ENCODE measurements at places on chromosomes 1 and 21.

DNA sequence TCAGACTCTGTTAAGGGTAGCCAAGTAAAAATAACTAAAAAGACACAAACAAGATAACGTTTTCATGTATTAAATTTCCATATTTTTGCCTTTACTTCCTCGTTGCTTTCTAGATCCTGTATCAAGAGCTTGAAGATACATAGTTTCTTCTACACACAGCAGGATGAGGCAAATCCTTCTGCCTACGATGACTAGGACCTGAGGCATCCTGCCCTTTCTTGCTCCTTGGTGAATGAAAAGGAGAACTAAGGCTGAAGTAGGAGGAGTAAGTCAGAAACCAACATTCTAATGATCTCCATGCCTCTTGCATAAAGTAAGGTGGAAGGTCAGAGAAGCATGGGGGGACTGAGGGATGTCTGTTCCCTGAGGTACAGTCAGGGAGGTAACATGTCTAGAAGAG, 102.6 kb downstream of the GPATCH2 start:
- no peak for DNase-seq

GRCh38 chr1:66773227-66773626, 21.0 kb downstream of the DYNLT5 start:
- DNase-seq, result no peak

DNA sequence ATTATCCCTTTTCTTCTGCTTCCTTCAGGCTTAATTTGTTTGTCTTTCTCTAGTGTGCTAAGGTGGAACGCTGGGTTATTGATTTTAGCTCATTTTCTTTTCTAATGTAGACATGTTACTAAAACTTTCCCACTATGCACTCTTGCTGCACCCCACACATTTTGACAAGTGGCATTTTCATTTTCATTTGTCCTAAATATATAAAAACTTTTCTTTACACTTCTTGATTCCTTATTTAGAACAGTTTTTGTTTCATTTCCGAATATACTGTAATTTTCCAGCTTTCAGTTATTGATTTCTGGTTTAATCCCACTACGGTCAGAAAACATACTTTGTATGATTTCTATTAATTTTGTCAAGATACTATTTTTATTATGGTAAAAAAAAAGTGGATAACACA, 25.3 kb downstream of the SH3BP5L start:
- no peak for DNase-seq

- DNase-seq, result no peak
These were observed 178.0 kb downstream of the ZNF281 start for GRCh38 chr1:200231787-200232231.

DNA sequence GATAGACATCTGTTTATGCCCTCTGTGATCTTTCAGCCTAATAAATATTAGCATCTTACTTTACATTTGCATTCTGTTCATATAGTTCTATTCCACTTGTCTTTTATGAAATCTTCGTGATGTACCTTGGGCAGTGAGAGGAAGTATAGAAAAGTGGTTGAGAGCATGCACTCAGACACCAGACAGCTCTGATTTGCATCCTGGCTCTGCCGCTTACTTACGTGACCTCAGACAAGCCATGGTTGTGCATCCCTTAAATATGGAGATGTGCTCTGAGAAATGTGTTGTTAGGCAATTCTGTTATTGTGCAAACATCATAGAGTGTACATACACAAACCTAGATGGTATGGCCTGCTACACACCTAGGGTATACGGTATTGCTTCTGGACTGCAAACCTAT, 22.9 kb downstream of the OVGP1 start:
- no peak for DNase-seq

DNA sequence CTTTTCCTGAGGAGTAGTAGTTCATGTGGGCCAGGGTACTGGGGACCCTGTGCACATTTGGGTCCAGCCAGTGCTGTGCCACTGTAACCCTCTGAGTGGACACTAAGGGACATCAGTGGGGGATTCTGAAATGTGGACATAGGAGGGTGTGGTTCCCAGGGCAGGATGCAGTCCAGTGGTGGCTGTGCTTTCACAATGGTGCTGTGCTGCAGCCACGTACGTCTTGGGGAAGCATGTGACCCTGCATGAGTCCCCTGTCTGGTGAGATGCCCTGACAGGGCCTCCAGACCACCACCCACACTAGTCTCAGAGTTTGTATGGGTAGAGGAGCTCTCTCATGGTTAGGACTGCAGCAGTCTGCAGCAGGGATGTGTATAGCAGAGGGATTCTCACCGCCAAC, 37.8 kb upstream of the WNT2B start:
- DNase-seq, result no peak

DNA sequence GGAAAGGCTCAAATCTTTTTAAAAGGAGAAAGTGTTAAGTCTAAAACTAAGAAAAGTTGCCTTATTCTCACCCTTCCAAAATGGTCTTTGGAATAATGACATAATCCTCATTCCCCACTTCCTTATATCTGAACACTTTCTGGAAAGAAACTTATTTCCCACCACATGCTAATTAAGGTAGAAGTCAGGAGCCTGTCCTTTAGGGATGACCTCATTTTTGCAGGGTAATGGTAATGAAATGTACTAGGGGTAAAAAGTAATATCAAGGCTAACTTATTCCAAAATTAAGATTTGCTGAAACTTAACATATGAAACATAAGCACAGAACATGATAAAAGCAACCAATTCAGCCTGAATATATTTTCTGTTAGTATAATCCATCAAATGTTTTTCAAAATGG, 29.4 kb upstream of the C1orf185 start:
- DNase-seq, result no peak

All from substantia nigra (tissue), 51 donors.